GM12878 (cell line): ENCODE measurements at places on chromosomes 3 and 15. TPM values are rescaled to one million over a fixed set of nuclear protein-coding genes. Genes with fewer than 3 reads are reported as not detected.

DNA sequence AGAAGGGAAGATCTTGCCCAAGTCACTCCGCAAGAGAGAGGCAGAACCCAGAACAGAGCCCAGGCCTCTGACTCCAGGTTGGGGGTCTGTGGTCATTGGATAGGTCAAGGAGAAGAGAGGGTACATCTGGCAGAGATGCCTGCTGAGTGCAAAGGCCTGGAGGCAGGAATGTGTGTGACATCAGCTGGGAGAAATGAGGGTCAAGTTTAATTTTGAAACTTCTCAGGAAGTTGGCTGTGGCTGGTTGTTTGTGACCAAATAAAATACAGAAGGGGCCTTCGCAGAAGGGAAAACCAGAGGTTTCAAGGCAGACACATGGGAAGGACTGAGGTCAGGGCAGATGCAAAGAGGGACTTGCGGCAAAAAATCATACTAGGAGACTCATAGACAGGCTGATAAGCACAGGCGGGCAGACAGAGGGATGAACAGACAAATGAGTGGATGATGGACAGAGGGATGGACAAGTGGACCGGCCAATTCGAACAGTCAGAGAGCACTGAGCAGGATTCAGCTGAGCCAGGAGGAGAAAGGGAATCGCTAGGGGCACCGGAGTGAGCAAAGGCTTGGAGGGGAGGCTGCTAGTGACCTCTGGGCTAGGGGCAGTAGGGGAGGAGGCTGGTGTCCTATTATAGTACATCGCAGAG is 28.8 kb upstream of the CACNA2D2 start:
- no peaks in the 10 kb centered on the region for H3K4me1 ChIP-seq
- H3K4me3 ChIP-seq, result no peak overlapping the region
- no peak overlapping the region for H3K27ac ChIP-seq

GRCh38 chr3:110814170-110815007 is 257.2 kb upstream of the NECTIN3 start:
- H3K27ac ChIP-seq, result no peak overlapping the region
- no peak overlapping the region for H3K4me3 ChIP-seq
- no peaks in the 10 kb centered on the region for H3K4me1 ChIP-seq
- no peaks in the 10 kb centered on the region for H3K27me3 ChIP-seq
- no peaks in the 10 kb centered on the region for H3K36me3 ChIP-seq

DNA sequence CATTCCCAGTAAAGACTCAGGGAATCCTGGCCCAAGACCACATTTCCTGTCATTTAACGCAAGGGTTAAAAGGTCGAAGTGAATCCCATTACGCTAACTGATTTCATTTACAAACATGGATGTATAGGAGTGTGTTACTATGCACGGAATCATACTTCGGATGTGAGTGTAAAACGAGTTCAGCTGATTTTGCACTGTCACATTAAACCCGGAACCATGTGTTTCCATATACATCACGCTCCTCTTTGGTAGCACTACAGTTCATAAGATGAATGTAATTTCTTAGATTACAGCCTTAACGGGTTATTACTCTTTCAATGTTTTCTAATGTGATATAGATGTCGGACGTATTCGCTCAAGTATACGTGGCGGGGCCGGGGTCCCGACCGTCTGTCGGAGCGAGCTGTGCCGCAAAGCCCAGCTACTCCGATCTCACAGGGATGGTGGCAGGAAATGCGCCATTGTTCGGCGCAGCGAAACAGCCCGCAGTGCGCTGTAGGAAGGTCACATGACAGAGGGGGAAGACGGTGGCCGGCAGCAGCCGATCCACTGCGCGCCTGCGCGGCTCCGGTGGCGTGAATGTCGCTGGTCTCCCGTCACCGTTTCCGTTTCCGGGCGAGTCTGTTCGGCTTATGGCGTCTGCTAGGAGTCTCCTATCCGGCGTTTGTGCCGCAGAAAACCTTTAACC is 97.3 kb downstream of the NPAP1 start:
- H3K4me1 ChIP-seq, result no peaks in the 10 kb centered on the region
- no peak overlapping the region for H3K27ac ChIP-seq
- no peaks in the 10 kb centered on the region for H3K27me3 ChIP-seq
- no peaks in the 10 kb centered on the region for H3K36me3 ChIP-seq

DNA sequence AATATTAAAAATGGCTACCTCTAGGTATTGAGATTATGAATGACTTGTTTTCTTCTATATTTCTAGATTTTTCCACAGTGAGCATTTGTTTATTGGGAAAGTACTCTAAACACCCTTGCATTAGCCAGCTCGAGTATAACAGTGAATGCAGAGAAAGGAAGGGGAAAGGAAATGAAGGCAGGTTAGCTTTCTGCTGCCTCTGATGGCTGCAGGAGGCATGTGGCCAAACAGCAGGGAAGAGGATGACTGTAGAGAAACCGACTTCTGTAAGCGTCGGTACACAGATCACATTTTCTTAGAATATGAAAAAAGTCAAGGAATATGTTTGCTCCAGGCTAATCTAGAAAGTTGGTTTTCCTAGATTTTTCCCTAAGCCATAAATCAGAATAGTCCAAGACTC is 19.8 kb downstream of the GNB5 start:
- H3K36me3 ChIP-seq, result no peaks in the 10 kb centered on the region
- no peaks in the 10 kb centered on the region for H3K4me1 ChIP-seq
- no peak overlapping the region for H3K4me3 ChIP-seq
- no peaks in the 10 kb centered on the region for H3K27me3 ChIP-seq
- no peak overlapping the region for H3K27ac ChIP-seq
- DNase-seq, result no peak

DNA sequence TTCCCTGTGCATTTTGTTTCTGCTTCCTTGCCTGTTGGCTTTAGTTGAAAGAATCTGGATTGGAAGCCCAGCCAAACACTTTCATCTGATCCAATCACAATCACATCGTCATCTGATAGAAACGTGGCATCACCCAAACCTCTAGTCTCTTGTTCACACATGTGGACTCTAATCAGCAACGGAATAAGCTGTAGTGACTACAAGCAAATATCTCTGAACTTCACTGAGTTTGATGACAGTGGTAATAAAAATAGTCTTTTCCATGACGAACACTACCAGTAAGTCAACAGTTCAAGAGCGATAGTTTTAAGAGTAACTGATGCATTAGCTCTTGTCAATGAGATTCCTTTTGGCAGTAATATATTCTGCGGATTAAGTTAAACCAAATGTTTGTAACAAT is 22.8 kb upstream of the MECOM start:
- no peaks in the 10 kb centered on the region for H3K36me3 ChIP-seq
- DNase-seq, result no peak
- H3K4me3 ChIP-seq, result no peak overlapping the region
- no peaks in the 10 kb centered on the region for H3K4me1 ChIP-seq

DNA sequence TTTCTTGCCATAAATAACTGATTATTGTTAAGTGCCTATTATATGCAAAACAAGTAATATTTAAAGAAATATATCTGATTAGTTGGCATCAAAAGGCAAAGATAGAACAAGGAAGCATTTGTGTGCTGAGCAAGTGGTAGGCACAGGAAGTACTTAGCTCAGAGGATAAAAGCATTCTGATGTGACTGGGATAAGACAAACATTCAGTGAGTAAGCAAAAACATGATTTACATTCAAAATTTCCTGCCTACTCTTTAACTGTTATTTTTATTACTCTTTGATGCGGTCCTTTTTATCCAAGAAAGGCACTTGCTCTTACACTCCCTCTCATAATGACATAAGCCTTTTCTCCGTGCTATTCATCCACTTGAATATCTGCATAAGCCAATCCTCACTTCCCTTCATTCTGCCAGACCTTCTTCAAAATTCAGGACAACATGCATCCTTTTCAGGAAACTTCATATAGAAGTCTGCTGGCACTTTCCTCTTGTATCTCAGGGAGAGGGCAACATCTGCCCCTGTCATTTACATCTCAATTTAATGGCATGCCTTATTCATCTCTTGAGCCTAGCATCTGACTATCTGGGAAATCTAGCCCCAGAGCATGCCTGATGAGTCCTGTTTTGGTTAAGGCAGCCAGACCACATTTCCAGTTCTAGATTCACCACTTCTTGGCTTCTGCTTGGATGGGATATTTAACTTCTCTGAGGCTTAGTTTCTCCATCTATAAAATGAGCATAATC is 478.2 kb upstream of the ROBO2 start:
- H3K4me1 ChIP-seq, result no peaks in the 10 kb centered on the region
- no peak overlapping the region for H3K4me3 ChIP-seq
- H3K27ac ChIP-seq, result no peak overlapping the region
- H3K27me3 ChIP-seq, result no peaks in the 10 kb centered on the region
- H3K36me3 ChIP-seq, result no peaks in the 10 kb centered on the region
- DNase-seq, result no peak

DNA sequence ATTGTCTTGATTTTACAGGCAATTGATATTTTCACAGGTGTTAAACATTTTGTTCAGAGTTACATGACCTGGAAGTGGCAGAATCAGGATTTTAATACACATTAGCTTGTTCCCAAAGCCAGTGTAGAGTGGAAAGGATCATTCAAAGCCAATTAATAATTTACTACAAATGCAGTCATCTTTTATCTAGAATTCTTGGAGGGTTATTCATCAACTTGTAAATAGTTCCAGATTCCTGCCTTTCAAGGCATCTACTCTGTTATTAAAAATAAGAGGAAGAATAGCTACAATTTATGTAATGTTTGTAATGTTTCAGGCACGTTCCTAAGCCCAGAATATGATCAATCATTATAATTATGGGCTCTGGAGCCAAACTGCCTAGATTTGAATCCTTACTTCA is 358.5 kb downstream of the ZNF385D start:
- no peak for DNase-seq
- no peaks in the 10 kb centered on the region for H3K4me1 ChIP-seq
- no peak overlapping the region for H3K27ac ChIP-seq
- H3K27me3 ChIP-seq, result no peaks in the 10 kb centered on the region

- no peaks in the 10 kb centered on the region for H3K4me1 ChIP-seq
- H3K27ac ChIP-seq, result no peak overlapping the region
- no peak for DNase-seq
- no peaks in the 10 kb centered on the region for H3K36me3 ChIP-seq
- no peak overlapping the region for H3K4me3 ChIP-seq
- H3K27me3 ChIP-seq, result no peaks in the 10 kb centered on the region
Observed at GRCh38 chr15:33565094-33565493, 254.3 kb downstream of the RYR3 start.

DNA sequence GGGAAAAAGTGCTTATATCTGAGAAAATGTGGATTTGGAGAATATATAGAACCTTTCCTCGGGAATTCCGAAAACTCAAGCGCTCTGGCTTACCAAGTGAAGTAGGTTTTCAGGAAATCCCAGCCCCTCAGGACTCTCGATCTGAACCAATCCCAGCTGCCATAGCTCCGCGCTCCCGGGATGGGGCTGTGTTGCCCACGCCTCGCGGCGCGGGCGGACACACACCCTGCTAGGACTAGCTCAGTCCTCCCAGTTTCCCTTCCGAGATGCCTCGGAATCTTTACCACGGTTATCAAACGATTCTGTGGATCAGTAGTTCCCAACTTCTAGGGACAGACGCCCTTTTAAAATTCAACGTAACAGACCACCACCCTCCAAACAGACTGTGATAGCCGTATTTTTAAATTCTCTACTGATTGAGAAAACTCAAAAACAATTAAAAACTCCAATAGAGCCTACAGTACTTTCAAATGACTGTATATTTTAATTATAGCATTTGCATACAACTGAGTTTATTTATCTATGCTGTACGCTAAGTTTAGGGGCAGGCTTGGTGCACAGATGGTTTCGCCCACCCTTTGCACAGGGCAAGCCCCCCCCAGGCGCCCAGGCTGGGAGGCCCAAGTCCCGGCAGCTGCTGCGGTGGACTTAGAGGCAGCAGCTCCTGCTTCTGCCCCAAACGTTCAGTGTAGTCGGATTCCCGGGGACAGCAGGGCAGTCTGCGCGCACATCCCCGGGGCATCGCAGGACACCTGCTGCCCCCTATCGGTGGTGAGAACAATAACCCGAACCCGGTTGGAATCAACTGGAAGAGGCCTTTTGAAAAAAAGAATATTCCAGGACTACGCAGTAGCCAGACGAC is 52.3 kb downstream of the CCDC54 start:
- H3K36me3 ChIP-seq, result no peaks in the 10 kb centered on the region
- no peak for DNase-seq
- no peak overlapping the region for H3K27ac ChIP-seq
- H3K4me3 ChIP-seq, result no peak overlapping the region

DNA sequence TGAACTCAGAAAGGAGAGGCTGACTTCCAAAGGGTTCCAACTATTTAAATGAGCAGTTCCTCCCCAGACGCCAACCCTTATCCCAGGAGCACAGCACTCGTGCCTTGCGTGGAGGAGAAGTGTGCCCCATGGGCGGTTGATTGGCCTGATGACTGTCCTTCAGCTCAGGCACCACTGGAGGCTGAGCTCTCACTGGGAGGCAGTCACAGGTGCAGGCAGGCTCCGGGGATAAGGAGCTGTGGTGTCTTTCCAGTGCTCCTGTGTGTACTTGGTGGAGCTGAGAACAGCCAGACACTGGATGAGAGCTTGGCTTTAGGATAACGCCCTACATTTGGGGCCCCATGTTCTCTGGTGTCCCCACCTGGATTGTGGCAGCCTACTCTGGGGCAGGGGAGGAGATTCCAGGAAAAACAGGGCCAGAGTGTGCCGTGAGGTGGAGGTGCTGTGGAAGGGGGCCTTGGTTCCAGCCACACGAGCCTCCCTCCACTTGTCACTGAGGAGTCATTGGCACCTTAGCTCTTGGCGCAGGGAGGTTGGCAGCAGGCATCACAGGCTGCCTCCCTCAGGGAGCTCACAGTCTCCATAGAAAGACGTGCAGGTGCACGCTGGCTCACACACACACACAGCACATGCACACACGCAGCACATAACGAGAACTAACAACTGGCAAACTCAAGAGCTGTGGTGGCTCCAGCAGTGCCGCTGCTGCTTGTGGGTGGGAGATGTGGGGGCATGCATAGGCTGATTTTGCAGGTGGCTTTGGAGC is 22.7 kb upstream of the EPHB3 start:
- H3K36me3 ChIP-seq, result no peaks in the 10 kb centered on the region
- no peak for DNase-seq
- no peaks in the 10 kb centered on the region for H3K27me3 ChIP-seq
- H3K27ac ChIP-seq, result no peak overlapping the region

DNA sequence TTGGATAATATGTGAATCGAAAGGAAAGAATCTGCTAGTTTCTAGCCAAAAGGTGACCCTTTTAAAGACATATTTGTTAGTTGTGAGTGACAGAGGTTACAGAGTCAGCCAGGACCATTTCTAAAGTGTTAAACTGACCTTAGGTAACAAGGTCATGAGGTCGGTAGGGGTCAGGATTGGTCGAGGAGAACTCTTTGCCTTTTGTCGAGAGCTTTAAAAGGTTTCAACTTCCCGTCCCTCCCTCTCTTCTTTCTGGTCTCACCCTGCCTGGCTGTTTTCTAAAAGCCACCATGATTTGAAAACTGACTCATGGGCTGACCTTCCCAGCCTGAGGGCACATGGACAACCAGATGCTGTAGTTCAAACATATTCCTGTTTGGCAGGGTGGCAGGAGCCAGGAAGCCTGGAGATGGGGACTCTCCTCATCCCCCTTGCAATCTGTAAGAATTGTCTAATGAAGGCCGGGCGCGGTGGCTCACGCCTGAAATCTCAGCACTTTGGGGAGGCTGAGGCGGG is 25.8 kb upstream of the PRTG start:
- H3K36me3 ChIP-seq, result no peaks in the 10 kb centered on the region
- no peaks in the 10 kb centered on the region for H3K4me1 ChIP-seq
- no peaks in the 10 kb centered on the region for H3K27me3 ChIP-seq
- no peak for DNase-seq

Gene ALDH1A3
- 0.37 TPM in 2 replicates for polyA plus RNA-seq
